NCI-H345 (cell line): ENCODE measurements at places on chromosomes 5 and 9.

DNA sequence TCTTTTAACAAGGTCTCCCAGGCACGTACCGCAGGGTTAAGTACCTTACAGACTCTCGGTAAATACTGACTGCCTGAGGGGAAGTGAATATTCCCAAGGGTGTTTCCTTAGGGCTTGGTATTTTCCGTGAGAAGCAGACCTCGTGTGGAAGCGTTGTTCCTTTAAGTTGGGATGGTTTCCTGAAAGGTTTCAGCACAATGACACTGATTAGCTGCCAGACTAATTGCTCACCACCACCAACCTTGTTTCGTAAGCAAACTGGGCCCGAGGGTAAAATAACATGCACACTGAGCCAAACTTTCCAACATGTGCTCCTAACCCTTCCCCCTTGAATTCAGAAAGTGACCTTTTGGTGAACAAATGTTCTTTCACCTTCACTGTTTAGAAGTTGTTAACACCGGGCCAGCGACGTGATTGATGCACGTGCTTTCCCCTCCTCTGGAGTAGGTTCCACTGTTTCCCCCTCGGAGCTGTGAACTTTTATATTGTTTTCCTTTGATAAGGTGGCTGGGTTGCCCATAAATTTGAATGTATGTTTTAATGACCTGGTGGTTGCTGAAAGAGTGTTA is 128.1 kb upstream of the RPS23 start:
- no peak for DNase-seq

GRCh38 chr5:175659546-175660253 is 1.8 kb downstream of the HRH2 start:
- no peak for DNase-seq

- no peak for DNase-seq
Measured at GRCh38 chr9:134181648-134182034, 17.3 kb upstream of the RNU6ATAC start.

DNA sequence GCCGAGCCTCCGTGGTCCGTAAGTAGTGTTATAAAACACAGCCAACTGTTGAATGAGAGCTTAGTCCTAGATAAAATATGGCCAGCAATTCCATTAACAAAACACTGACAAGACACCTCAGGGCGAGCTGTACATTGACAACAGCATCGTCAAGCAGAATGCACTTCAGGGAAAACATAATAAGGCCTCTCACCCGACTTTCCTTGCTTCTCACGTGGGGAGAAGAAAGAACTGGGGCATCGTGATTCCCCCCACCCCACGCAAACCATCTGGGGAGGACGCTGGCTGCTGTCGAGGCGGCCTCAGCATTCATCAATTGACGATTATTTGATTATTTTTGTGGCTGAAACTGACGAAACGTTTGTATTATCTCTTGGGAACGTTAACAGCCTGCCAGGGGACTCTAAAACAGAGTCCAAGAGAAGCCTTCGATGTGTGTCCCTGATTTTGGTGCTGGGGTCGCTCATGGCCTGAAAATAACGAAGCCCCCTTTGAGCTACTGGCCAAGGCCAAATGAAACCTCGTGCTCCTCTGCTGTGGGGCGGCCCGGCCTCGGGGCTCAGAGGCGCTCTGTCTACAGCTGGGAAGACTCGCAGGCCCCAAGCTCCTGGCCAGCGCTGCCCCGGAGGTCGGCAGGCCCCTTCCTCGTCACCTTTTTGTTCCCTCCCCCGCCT is 464 bp downstream of the GDF9 start:
- DNase-seq, result no peak

DNA sequence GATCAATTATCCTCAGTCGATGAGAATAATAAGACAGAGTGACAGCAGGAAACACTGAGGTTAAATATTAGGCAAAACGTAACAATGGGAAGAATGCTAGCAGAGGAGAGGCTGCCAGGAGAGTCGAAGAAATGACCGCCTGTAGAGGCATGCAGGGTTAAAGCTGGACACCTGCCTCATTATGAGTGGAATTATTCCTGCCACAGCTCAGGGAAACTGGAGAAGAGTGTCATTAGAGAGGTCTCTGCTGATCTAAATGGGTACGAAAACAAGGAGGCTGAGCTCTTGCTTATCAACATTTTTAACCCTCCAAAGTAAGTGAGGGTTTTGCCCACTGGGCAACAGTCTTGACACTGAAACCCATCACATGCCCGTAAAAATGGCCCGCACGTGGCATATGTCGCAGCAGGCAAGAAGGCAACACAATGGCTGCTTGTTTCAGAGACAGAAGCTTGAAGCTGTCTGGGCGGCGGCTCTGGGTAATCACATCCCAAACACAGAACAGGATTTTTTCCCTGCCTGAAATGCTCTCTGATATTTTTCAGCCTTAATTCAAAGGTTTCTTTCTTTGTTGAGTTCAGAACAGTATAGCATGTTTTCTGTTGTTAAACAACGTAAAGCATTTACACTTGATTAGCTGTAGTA is 118.7 kb downstream of the MED27 start:
- DNase-seq, result no peak

DNA sequence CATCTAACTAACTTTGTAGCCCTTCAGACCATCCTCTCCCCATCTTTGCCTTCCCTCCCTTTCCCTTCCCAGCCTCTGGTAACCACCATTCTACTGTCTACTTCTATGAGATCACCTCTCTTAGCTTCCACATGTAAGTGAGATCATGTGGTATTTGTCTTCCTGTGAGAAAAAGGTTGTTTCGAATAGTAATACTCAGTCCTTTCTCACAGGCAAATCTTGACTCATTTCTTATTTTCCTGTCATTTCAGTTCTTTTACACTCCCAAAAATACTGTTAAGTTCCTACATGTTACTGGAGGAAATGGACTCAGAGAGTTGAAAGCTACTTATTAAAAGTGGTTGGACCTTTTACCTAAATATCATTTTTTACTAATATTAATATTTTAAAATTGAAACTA is 82.1 kb downstream of the SLF1 start:
- DNase-seq, result no peak

- DNase-seq, result peak; percentile 60
Measured at GRCh38 chr9:130237763-130238524, 27.6 kb upstream of the HMCN2 start.

GRCh38 chr5:178336889-178337288 is 104.3 kb upstream of the PHYKPL start:
- no peak for DNase-seq

- DNase-seq, result no peak
Measured at GRCh38 chr5:50749873-50750272, 83.4 kb downstream of the PARP8 start.

DNA sequence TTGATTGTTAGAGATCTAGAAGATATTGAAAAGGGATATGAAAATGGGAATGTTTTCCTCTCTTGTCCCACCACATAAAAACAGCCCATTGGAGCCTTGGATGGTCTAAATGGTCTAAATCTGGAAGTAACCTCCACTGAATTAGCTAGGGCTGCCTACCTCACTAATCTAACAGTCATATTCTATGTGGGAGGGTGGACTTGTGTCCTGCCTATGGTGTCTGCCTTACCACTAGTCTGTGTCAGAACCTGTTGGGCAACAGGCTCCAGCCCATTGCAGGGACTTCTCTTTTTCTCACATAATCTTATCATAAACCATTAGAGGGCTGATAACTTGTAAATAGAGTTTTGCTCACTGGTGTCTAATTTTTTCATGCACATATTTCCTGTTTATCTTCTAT is 548.8 kb upstream of the CDH18 start:
- DNase-seq, result no peak

GRCh38 chr5:110058175-110058574 is 368.4 kb downstream of the MAN2A1 start:
- peak; percentile 15 for DNase-seq
